ENCODE measurements at places on chromosomes 4 and X.

- DNase-seq = no peak
Measured at GRCh38 chr4:136392576-136392975, 1139.7 kb downstream of the PCDH18 start.

DNA sequence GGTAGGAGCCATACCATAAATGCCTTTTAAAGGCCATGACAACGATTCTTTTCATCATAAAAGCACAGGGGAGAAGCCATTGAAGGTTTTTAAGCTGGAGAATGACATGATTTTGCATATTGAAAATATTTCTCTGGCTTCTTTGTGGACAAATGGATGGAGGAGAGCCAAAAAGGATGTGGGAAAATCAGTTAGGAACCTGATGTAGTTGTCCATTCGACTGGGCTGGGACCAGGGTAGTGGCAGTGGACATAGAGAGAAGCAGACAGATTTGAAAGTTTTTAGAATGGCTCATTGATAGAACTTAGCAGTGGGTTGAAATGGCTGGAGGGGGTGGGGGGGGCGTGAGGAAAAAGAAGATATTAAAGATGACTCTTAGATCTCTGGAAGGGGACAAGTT, 19.7 kb upstream of the MSN start:
- DNase-seq = no peak

GRCh38 chr4:47050761-47051725, 19.7 kb downstream of the GABRB1 start:
- DNase-seq = no peak

- DNase-seq = no peak
Measured at GRCh38 chrX:55488593-55489313, 895 bp downstream of the USP51 start.

DNA sequence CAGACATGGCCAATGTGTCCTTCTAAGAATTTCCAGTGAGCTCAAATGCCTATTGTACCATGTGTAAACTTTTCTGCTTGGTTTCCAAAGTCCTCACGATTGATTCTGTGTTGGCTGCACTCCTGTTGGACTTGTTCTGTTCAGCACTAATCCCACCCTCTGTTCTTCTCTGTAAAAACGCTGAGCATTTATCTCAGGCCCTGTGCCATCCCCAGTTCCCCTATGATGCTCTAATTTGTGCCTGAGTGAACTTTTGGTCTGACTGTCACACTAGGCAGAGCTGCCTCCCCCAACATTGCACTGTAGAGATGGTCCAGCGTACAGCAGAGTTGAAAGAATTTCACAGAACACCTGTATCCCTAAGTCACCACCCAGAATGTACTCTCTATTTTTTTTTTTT, 76.1 kb upstream of the STS start:
- DNase-seq = no peak

GRCh38 chr4:19005211-19005610, 983.7 kb upstream of the LCORL start:
- DNase-seq = no peak

Data from Kasumi-1 (cell line).